CD4-positive, alpha-beta T cell treated with Interferon gamma for 1 hour (primary cell): ENCODE measurements at places on chromosomes 11 and 22.

DNA sequence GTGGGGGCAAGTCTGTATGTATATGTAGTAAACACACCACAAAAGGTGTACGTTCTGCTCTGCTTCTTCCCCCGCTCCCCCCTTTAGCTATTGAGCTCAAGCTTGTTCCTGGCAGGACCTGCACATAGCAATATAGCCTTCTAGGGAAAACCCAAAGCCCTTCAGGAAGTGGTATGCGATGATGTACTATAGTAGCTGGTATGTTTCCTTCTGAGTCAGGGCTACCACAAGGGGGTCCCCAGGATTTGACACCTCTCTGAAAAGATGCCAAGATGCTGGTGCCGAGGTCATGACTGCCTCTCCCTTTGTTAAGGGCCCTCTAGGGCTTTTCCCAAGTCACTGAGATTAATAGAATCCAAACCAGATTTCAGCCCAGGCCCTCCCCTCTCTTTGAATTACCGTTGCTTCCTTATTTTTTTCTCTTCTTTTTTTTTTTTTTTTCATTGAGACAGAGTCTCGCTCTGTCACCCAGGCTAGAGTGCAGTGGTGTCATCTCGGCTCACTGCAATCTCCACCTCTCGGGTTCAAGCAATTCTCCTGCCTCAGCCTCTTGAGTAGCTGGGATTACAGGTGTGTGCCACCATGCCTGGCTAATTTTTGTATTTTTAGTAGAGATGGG, 268.4 kb downstream of the ETS1 start:
- DNase-seq = peak; percentile 81

DNA sequence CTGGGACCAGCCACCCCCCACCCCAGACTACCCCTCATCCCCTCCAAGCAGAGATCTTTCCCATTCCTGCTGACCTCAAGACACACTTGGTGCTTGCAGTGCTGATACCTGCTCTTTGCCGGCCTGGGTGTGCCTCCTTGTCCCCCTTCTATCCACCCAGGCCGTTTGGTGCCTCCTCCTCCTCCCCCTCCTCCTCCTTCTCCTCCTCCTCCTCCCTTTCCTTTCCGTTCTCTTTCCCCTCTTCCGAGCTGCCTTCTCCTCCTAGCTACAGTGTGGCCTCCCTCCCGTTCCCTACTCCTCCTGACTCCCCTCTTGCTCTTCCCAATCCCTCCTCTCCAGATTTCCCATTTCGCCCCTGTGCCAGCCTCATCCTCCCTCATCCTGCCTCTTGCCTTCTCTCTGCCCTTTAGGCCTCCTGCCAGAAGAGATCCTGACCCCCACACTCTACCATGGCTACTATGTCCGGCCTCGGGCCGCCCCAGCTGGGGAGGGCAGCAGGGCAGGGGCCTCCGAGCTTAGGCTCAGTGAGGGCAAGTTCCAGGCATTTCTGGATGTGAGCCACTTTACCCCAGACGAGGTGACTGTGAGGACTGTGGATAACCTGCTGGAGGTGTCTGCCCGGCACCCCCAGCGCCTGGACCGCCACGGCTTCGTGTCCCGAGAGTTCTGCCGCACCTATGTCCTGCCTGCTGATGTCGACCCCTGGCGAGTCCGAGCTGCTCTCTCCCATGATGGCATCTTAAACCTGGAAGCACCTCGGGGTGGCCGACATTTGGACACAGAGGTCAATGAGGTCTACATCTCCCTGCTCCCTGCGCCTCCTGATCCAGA, 712 bp downstream of the HSPB2 start:
- DNase-seq = no peak

- no peak for DNase-seq
Observed at GRCh38 chr11:31492320-31492913, 17.0 kb downstream of the IMMP1L start.

DNA sequence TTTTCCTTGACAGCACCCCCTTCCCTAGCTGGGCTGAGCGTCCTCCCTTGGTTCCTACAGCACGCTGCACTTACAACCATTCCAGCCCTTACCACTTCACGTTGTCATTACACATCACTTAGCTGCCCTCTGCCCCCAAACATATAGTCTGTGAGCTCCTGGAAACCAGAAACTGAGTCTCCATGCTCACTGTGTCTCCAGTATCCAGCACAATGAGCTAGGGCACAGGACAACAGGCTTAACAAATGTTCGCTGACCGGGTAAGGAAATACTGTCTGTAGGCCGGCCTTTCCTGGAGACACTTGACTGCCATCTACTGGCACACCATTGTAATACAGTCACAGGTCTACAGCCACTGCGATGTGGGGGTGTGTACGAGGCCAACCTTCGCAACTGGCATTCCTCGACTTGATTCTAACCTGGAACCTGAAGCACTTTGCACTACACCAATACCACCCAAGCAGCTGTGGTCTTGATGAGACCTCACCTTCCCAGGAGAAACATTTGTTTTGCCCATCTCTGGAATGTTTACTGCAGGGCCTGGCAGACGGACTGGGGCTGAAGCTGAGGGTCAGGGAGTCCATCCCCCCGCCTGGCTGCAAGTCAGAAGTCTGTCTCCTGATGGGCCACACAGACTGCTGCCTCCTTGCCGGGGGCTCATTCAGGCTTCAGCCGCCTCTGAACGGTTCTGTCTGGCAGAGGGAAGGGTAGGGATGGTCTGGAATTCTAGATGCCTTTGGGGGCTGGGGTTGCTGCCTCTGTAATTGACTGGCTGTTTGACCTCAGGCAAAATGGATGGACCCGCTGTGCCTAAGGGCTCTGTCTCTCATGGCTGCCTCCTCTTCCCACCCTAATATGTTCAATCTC, 72.0 kb downstream of the SYN3 start:
- DNase-seq = peak; percentile 9

GRCh38 chr22:18154821-18155390, 4.9 kb downstream of the USP18 start:
- no peak for DNase-seq
